ENCODE measurements at places on chromosomes 2 and 18. TPM values are rescaled to one million over a fixed set of nuclear protein-coding genes. Genes with fewer than 3 reads are reported as not detected.
A peak's percentile ranks its signal among the peaks of the same experiment; 100 is the strongest.

The MOCOS gene
- 12.1 TPM for total RNA-seq

The DSC3 gene
- 7.6 TPM for total RNA-seq

The SERPINB12 gene
- not detected for total RNA-seq

The SNED1 gene
- 9.6 TPM for total RNA-seq

The LMAN2L gene
- 15.2 TPM for total RNA-seq

The PMAIP1 gene
- total RNA-seq, result 66.7 TPM

The CFAP65 gene
- total RNA-seq, result 0.52 TPM

The LIMS2 gene
- 3.7 TPM for total RNA-seq

The D2HGDH gene
- total RNA-seq, result 46.3 TPM

GRCh38 chr18:75218065-75218923, 7.7 kb downstream of the TSHZ1 start:
- DNase-seq, result no peak

DNA sequence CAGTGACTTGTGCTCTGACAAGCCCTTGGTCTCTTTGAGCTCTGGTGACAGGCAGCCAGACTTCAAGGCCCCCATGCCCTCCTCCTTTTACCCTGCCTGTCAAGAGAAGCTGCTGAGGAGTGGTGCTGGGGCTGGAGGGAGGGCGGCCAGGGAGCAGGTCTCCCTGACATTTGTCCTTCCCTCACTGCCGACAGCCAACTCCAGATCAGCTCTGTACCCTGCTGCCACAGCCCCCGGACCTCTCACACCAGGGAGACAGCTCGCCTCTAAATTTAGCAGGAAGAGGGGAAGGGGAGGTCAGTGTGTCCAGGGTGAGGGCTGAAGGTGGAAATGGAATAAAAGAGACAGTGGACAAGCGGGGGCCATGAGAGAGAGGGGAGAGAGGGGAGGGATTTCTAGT, 155.8 kb downstream of the TDRD15 start:
- no peak for DNase-seq

- DNase-seq, result no peak
These were observed at the start of gene NGEF for GRCh38 chr2:233013027-233013461. NGEF (minus strand) TSS chr2:233013256; CDS start chr2:232974890, 38,366 bp downstream.

GRCh38 chr2:11008773-11009172, 97.0 kb downstream of the KCNF1 start:
- no peak for DNase-seq

GRCh38 chr2:47037678-47038077, 117.4 kb downstream of the STPG4 start:
- no peak for DNase-seq

- peak; percentile 16 for DNase-seq
These were observed 774 bp upstream of the FZD7 start for GRCh38 chr2:202032846-202033316.

GRCh38 chr2:39663187-39663930, 2.4 kb upstream of the TMEM178A start:
- no peak for DNase-seq

DNA sequence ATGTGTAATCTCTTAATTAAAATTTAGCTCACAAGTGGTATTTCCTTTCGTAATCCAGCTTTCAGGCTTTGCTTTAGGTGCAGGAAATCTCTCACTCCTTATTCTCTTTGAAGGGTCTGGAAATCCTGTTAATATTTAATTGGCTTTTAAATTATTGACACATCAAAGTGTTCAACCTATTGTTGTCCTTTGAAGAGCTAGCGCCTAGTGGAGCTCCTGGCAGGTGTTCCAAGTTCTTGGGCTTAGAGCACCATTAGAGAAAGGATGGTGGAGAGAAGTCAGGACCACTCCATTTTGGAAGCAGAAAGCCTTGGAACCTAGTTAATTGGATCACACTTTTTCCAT, 92.4 kb downstream of the CABLES1 start:
- no peak for DNase-seq

DNA sequence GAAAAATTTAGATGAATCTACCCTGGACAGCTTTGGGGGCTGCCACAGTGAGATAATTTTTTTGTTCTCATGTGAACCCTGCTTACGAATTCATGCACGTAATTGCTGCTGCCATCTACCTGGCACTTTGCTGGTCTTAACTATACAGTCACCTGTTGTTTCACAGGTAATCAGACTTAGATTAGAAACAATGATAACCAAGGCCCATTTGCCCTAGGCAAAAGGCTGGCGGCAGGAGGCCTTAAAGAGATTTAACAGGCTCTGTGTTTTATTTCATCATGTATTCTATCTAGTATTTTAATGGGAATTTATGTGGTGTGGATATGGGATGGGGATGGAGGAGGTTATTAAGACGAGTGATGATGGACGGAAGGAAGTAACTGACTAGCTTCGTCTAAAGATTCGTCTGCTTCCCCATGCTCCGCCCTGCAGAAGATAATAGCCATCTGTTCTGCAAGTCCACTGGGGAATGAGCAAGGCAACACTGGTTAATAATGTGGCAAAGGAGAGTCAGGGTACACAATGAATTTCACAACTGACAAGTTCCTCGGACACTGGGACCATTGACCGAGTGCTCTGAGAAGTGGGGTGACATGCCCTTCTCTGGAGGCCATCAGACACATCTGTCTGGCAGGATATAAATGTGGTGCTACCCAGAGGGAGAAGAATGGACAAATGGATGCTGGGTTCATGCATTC, 291.8 kb upstream of the TNP1 start:
- no peak for DNase-seq

GRCh38 chr18:76426737-76427305, 68.2 kb downstream of the ZNF516 start:
- DNase-seq, result peak; percentile 13

- no peak for DNase-seq
These were observed 265.8 kb downstream of the TNS1 start for GRCh38 chr2:217736776-217737550.

- DNase-seq, result peak; percentile 66
These were observed 659 bp downstream of the ZNF142 start for GRCh38 chr2:218658671-218659257.

GRCh38 chr2:21774691-21775368, 651.1 kb downstream of the TDRD15 start:
- DNase-seq, result no peak

DNA sequence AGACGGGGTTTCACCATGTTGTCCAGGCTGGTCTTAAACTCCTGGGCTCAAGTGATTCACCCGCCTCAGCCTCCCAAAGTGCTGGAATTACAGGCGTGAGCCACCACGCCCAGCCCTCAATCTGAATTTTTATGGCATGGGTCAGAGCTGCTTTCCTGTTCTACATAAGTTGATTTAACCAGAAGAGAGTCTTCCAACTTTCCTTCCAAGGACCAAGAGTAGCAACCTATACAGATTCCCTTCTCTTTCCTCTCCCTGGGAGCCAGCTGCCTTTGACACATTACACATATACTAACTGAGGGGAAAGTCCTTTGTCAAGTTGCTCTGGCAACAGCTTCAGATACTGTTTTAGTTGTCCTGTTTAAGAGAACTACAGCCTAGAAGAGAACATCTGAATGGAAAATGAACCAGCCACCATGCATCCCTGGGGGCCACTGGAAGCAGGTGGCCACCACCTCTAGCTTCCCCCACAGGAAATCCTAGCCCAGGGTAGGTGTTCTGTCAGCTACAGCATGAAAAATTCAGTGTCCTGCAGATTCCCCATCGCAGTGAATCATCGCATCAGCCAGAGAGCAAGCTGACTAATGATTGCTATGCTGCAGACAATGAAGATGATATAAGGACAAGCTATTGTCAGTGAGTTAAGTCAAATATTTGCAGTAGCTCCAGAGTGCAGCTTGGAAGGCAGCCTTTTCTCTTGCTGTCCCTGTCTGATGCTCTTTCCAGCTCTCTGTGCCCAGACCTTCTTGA, 62.9 kb downstream of the POMC start:
- DNase-seq, result no peak

GRCh38 chr2:106316915-106317314, 122.8 kb upstream of the UXS1 start:
- DNase-seq, result no peak

GRCh38 chr18:24446953-24447538, 13.4 kb upstream of the HRH4 start:
- no peak for DNase-seq

DNA sequence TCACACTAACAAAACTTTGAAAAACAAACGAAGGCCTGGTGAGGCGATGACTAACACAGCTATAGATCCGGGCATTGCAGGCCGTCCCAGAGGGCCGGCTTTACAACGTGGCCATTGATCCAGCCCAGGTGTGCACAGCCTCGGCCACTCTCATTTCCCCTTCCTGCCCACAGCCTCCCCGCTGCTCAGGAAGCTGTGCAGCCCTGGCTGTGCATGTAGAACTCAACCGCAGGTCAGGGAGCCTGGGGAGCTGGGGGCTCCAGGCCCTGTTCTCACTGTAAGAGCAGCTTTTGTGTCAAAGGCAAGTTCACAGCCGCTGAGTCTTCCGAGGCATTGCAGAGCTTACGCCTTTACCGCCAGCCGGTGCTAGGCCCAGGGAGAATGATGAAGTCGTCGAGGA, 87.2 kb downstream of the LONRF2 start:
- DNase-seq, result no peak

- DNase-seq, result no peak
These were observed 483 bp upstream of the FHL2 start for GRCh38 chr2:105399207-105399861.

DNA sequence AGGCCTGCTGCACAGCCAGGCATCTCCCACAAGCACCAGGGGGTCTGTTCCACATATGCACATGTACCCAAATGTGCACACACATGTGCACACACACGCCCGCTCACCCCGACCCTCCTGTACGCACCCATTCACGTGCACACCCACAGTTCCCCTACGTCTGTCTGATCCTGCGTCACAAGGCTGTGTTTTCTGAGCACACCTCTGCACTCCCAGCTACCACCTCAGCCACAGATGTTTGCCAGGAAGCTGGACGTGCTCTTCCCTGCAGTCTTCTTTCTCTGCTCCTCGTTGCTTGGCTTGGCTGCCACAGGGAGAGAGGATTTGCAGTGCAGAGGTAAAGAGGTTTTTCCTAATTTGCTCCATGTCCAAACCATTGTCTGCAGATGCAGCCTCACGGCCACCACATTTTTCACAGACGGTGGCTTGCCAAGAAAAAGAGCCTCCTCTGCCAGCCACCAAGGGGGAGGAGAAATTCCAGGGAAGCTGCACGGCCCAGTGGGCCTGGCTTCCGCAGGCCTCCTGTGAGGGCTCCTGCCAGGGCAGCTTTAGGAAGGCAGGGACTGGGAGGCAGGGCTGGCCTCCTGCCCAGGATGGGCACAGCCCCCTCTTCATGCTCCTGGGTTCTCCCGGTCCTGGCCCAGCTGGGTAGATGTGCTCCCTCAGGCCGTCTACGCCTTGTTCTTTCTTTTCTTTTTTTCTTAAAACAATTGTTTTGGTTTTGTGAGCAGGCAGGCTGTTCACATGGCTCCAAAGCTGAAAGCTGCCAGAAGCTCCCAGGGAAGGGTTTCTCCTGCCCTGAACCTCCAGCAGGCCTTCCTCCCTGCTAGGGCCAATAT, 29.3 kb upstream of the HS6ST1 start:
- no peak for DNase-seq

Data from HCT116 (cell line).